ENCODE measurements at places on chromosomes 1 and 21. TPM values are rescaled to one million over a fixed set of nuclear protein-coding genes. Genes with fewer than 3 reads are reported as not detected.

DNA sequence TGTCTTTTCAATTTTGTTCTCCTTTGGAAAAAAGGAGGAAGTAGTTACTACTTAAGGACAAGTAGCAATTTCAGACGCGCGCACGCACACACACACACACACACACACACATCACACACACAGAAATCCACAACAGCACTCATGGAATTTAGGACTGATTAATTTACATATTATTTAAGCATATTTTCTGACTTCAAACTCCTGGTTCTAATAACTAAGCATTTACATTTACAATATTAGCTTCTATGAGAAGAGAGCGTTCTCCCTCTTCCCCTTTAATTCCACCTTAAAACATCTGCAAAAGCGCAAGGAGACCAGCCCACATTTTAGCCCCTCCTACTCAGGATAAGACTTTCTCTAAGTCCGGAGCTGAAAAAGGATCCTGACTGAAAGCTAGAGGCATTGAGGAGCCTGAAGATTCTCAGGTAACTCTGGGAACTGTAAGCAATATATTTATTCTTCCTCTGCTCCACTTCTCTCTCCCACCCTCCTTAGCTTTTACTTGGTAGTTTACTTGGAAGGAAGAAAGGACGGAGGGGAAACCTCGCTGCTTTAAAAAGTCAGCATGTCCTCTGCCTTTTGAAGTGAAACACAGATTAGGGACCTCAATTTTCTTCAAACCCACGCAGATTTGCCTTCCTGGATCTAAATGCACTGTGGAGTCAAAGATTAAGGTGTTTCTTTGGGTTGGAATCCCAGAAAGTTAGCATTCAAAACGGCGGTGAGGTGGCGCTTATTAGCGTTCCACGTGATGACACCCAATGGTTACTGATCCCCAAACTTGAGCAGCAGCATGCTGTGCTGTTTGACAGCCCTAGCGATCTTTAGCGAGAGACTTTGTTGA, at the start of gene PLA2G4A:
Gene PLA2G4A (plus strand): TSS at position 339 of the 844 bp plus-strand sequence. CDS start 25,406 bp downstream, outside the sequence.
- no peak for DNase-seq

Gene PROK1
- total RNA-seq: not detected

DNA sequence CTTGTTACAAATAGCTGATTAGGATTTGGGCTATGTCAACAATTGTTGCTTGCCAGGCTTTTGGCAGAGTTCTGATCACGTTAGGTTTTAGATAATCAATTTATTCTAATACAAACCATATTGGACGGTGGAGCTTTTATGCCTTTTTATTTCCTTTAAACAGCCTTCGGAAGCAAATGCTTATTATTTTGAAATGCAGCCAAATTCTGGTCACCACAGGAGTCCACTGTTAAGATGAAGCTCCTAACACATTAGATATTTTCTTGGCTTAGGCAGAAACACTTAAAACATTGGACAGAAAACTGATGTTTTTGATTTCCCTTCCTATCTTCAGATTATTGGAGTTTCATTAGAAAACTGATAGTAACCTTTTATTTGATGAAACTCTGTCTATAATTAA, 82.9 kb downstream of the CENPF start:
- DNase-seq: no peak

DNA sequence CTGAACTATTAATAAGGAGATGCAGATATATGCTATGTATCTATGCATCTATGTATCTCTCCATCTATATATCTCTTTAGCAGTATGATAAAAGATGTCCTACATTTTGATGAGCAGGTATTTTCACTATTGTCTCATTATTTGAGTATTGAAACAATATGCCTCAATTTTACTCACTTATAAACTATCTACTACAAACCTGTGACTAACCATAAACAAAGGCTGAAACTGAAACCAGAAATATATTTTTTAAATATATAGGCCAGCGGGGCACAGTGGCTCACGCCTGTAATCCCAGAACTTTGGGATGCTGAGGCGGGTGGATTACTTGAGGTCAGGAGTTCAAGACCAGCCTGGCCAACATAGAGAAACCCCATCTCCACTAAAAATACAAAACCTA, 22.0 kb downstream of the EIF4G3 start:
- DNase-seq: no peak

Gene SLAMF6
- not detected for total RNA-seq

GRCh38 chr1:41461790-41462679, 22.4 kb downstream of the EDN2 start:
- no peak for DNase-seq

Gene LDLRAD1
- total RNA-seq: not detected

DNA sequence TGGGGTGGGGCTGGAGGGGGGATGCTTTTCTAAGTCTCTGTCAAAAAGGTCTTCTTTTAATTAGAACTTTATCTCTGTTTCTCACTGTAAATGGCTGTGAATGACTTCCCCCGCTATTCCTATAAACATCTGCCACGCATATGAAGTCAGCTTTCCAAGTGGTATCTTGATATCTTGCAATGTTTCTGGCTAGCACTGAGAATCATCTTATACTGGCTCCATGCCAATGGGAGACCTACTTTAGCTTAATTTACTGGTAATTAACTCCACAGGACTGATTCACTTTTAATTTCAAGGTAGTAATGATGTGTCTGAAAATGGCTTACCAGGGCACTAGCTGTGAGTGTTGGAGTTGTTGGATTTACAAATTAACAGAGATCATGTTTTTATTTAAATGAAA, 4.3 kb downstream of the GPR88 start:
- no peak for DNase-seq

Gene PPM1J
- total RNA-seq: not detected
